ENCODE measurements at places on chromosomes 11 and 22.

DNA sequence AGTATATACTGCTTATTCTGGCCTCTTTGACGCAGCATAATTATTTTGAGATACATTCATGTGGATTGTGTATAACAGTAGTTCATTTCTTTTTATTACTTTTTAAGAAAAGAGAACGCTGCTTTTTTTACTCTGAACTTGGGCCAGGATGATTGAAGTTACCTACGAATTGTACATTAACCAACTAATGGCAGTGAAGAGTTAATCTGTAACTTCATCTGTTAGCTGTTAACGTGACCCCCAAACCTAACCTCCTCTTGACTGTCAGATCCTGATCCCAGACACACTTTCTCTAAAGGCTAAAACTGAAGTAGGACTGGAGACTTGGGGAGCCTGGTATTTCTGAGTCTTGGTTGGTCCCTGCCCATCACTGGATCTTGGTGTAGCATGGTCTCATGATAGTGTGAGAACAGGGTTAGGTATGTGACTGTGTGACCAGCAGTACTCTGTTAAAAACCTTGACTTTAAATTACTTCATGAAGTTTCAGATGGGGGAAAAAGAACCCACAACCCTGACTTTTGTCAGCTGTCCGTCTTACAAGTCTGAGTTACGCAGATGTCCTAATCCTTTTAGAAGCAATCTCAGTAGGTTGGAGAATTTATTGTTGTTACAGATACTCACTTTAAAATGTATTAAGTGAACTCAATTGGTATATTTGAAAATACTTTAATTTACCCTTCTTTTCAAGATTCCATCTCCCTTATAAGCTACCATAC, 39.4 kb downstream of the C22orf31 start:
- no peak overlapping the region for H3K27ac ChIP-seq
- H3K4me3 ChIP-seq = no peak overlapping the region
- no peaks in the 10 kb centered on the region for H3K27me3 ChIP-seq

DNA sequence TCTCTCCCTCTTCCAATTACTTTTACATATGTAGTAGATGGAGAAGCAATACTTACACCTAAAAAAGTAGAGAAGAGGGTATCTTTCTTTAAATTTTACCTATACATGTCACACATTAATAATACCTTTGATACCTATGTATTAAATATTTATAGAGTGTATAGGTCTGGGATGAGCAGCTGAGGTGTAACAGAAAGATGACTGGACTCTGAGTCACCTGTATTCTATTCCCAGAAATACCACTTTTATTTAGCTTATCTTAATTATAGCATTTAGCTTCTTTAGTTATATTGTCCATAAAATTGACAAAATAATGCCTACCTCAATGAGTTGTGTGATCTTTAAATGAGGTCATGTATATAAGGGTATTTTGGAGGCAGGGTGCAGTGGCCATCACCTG, 30.6 kb upstream of the YAP1 start:
- H3K4me3 ChIP-seq = no peak overlapping the region
- no peaks in the 10 kb centered on the region for H3K4me1 ChIP-seq
- no peak for DNase-seq
- no peaks in the 10 kb centered on the region for H3K27me3 ChIP-seq
- no peak overlapping the region for H3K27ac ChIP-seq

DNA sequence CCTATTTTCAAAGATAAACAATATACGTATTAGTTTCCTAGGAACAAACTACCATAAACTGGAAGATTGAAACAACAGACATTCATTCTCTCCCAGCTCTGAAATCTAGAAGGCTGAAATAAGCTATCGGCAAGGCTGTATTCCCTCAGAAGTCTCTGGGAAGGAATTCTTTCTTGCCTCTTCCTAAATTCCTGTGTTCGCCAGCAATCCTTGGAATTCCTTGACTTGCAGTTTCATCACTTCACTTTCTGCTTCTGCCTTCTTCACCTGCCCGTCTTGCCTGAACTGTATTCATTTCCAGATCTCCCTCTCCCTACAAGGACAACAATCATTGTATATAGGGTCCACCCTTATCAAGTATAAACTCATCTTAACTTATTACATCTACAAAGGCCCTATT, 17.7 kb upstream of the PRDM10 start:
- no peak overlapping the region for H3K4me3 ChIP-seq
- no peaks in the 10 kb centered on the region for H3K27me3 ChIP-seq
- no peaks in the 10 kb centered on the region for H3K4me1 ChIP-seq
- H3K36me3 ChIP-seq = no peaks in the 10 kb centered on the region

DNA sequence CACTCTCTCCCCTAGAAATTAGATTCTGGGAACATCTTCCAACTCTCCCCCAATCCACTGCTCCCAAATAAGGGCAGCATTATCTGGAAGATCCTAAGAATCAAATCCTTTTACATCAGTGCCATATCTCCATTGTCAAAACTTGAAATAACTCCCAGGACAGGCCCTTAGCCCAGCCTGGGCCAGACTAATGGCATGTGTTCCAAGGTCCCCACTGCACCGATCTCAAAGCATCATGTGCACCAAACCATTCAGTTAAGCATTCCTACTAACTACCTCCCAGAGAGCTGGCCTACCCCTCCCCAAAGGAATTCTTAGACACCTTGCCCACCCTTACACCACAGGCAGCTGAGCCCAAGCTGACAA, 44.2 kb upstream of the POU2AF1 start:
- peaks cover 5% of the 10 kb centered on the region for H3K4me1 ChIP-seq
- H3K27me3 ChIP-seq = no peaks in the 10 kb centered on the region
- H3K27ac ChIP-seq = no peak overlapping the region

GRCh38 chr11:117621226-117621625, 175.8 kb downstream of the DSCAML1 start:
- no peak for DNase-seq
- no peaks in the 10 kb centered on the region for H3K4me1 ChIP-seq
- H3K27me3 ChIP-seq = peaks cover 2% of the 10 kb centered on the region

DNA sequence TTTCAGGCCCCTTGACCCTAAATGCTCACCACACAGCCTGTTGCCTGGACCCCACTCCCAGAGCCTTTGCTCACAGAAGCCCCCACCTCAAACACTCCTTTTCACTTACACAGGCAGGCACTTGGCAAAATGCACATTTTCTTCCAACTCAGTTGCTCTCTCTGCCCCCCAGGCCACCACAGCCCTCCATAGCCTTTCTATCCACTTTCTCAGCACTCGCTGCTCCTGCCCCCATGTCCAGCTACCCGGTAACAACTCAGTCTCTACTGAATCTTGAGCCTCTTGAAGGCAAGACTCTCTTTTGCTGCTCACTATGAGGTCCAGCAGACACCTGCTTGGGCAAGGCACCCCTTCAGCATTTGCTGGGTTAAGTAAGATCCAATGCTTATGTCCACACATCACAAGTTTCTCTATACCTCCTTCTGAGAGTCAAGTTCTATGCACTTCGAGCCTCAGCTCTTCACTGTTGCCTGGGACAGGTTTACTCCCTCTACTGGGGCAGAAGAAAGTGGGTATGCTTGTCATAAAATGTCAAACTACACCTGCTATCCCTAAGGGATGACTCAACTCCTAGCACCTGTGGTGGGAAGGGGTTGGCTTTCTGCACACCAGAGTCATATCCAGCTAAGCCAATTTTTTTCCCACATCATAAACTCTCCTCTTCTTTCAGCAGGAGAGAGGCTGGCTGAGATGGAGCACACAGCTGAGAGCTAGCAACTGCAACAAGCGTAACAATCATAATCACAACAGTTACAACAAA, 36.9 kb downstream of the MORC2 start:
- H3K4me1 ChIP-seq = no peaks in the 10 kb centered on the region
- no peak overlapping the region for H3K27ac ChIP-seq

DNA sequence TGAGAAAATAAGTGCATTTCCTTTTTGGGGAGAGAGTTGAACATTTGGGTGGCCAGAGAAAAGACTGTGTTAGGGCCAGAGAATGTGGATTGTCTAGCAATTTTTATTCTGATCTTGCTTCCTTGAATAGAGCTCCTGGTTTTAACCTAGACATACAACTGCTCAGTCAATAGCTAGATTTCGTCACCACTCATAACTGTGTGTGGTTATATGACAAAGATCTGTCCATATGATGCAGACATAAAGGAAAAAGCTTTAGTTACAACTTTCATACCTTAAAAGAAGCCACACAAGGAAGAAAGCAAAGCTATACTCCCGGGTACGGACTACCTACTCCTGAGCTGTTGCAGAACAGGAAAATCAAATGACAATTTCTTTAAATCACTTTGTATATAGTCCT, 37.2 kb downstream of the MS4A6A start:
- no peaks in the 10 kb centered on the region for H3K36me3 ChIP-seq
- H3K4me3 ChIP-seq = no peak overlapping the region
- H3K27me3 ChIP-seq = peaks cover 3% of the 10 kb centered on the region
- no peak overlapping the region for H3K27ac ChIP-seq
- H3K4me1 ChIP-seq = no peaks in the 10 kb centered on the region

GRCh38 chr11:58919561-58919960, 19.7 kb upstream of the GLYATL1 start:
- H3K4me1 ChIP-seq = no peaks in the 10 kb centered on the region
- no peak overlapping the region for H3K27ac ChIP-seq
- H3K27me3 ChIP-seq = peaks cover 2% of the 10 kb centered on the region
- H3K4me3 ChIP-seq = no peak overlapping the region
- H3K36me3 ChIP-seq = no peaks in the 10 kb centered on the region

DNA sequence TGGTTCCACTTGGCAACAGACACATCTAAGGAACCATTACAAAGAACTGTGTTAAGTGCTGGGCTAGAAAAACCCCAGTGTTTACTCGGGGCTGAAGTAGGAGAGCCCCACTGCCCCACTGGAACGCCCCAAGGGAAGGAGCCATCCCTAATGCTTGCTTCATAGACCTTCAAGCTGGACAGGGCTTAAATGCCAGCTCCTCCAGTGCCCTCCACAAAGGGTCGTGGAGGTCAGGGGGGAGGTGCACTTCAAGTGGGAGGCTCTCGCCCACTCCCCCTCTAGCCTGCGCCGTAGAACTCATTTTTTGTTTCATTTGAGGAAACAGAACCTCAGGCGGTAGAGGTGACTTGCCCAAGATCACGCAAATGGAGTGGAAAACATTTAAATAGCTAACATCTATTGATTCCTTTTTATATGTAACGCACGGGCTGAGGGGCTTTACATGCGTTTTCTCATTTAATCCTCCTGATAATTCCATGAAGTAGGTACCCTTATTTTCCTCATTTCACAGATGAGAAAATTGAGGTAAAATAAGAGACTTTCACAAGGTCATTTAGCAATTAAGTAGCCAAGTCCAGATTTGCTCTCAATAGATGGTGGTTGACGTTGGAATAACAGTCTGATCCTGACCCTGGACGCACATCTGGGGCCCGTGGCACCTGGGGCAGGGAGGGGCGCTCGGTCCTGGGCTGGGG, 545 bp upstream of the ZDHHC13 start:
- peak overlapping the region; percentile 92 for H3K4me3 ChIP-seq
- peaks cover 4% of the 10 kb centered on the region for H3K36me3 ChIP-seq
- DNase-seq = no peak
- H3K27me3 ChIP-seq = peaks cover 7% of the 10 kb centered on the region

DNA sequence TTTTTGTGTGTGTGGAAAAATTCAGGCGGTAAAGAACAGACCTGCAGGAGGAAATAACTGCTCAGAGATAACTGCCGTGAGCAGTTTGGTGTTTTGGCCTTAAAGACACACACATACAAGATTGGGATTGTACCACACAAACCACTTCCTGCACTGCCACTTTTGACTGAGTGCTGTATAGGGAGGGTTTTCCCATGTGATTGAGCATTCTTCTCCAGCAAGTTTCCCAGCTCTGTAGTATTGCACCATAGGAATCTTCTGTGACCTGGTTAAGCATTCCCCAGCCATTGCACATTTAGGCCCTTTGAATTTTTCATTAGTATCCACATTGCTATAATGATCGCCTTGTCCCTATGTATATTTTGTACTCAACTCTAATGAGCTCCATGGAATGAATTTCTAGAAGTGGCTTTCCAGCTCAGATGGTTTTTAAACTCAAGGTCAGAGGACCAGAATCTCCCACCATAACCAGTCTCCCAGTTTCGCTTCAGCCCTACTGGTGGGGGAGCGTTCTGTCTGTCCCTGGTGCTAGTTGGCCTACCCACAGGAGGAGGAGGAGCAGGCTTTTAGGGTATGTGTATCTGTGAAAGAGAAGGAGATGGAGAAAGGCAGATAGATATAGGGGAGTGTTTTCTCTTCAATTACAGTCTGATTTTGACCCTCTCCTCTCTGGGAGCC, 9.3 kb downstream of the CD82 start:
- no peaks in the 10 kb centered on the region for H3K27me3 ChIP-seq
- H3K36me3 ChIP-seq = no peaks in the 10 kb centered on the region
- peak; percentile 7 for DNase-seq
- H3K27ac ChIP-seq = peak overlapping the region; percentile 53

- H3K27me3 ChIP-seq = no peaks in the 10 kb centered on the region
- no peak overlapping the region for H3K27ac ChIP-seq
- no peak overlapping the region for H3K4me3 ChIP-seq
- H3K4me1 ChIP-seq = no peaks in the 10 kb centered on the region
- no peak for DNase-seq
These were observed 107.2 kb downstream of the RCN1 start for GRCh38 chr11:32198053-32198452.

DNA sequence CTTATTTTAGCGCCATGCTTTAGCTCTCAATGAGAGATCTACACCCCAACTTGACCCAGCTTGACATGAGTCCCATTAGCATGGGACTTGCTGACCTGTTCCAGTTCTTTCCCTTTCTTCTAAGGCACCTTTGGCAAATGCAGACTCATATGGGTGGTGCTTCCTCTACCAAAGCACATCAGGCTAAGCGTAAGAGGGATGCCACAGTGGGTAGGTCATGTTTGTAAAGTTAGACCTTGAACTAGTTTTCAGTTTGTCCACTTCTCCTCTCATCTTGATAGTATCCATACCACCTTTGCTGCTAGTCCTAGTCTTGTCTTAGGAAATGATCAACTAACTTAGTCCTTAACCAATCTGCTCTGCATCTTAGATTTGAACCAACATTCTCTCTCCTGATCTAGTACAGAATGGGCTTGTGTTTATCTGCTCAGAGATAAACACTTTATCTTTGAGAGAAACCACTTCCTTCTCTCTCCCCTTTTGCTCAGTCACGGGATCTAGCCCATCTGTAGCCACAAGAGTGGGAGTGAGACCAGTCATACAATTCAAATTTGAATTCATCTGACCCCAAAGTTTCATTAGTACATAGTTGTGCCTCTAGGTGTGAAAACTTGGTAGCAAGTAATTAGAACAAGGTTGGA, 72.1 kb upstream of the CD44 start:
- peaks cover 3% of the 10 kb centered on the region for H3K36me3 ChIP-seq
- peak overlapping the region; percentile 94 for H3K27ac ChIP-seq
- peak; percentile 66 for DNase-seq
- peaks cover 40% of the 10 kb centered on the region for H3K4me1 ChIP-seq

- peak overlapping the region; percentile 96 for H3K27ac ChIP-seq
- DNase-seq = no peak
- H3K36me3 ChIP-seq = peaks cover 6% of the 10 kb centered on the region
- H3K27me3 ChIP-seq = no peaks in the 10 kb centered on the region
These were observed 701 bp downstream of the TMEM216 start for GRCh38 chr11:61392981-61393595.

GRCh38 chr11:46099963-46100316, 21.3 kb downstream of the PHF21A start:
- peak overlapping the region; percentile 82 for H3K4me3 ChIP-seq
- H3K27ac ChIP-seq = peak overlapping the region; percentile 82
- DNase-seq = peak; percentile 16
- no peaks in the 10 kb centered on the region for H3K36me3 ChIP-seq
